HCT116 (cell line): ENCODE measurements at places on chromosomes 1 and 21.
A peak's percentile ranks its signal among the peaks of the same experiment; 100 is the strongest.

DNA sequence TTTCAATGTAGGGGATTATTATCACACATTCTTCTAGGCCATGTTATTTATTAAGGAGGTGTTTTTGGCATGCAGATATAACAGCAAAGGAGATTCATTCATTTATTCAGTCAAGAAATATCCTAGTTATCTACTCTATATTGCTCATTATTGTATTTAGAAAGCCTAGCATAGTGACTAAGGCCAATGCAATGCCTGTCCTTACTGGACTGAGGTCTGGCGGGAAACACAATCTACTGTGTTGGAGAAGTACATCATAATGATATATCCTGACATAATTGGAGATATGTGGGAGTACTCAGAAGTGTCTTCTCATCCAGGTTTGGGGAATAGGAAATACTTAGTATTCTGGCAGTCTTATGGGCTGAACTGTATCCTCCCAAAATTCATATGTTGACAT lies 421.5 kb upstream of the USP24 start:
- DNase-seq: no peak

GRCh38 chr1:151585622-151586021 lies 26.2 kb upstream of the SNX27 start:
- peak; percentile 37 for DNase-seq

DNA sequence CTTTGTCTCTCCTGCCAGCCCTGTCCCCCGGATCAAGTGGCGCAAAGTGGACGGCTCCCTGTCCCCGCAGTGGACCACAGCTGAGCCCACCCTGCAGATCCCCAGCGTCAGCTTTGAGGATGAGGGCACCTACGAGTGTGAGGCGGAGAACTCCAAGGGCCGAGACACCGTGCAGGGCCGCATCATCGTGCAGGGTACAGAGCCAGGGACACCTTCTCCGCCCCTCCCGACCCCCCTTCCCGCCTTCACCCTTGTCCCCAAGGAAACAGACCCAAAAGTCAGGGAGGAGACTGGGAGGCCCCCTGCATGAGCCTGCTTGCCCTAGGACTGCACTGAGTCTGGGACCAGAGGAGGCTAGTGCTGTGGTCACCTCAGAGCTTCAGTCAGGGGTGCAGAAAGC lies 18.2 kb downstream of the CNTN2 start:
- no peak for DNase-seq

- DNase-seq: no peak
Observed at GRCh38 chr1:30975217-30975616, 66.7 kb upstream of the SDC3 start.

DNA sequence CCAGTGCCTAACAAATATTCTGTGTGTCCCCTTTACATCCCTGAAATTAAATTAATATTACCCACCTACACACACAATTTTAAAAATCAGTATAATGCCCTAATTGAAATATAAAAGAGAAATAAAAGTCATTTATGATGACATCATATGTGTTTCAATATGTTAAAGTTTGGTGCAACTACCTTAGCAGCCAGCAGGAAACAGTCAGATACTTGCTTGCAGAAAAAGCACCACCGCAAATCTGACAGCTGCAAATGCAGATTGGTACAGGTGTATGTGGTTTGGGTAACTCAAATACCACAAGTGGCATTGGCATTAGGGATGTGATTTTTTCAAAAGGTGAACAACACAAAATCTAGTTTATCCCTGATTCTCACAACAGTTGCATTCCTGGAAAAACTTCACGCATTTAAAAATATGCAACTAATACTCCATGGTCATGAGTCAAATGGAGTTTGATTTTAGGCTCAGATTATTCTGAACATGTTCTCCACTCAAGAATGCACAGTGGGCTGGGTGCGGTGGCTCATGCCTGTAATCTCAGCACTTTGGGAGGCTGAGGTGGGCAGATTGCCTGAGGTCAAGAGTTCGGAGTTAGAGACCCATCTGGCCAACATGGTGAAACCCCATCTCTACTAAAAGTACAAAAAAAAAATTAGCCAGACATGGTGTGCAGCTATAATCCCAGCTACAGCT lies 106.3 kb downstream of the EDEM3 start:
- no peak for DNase-seq

DNA sequence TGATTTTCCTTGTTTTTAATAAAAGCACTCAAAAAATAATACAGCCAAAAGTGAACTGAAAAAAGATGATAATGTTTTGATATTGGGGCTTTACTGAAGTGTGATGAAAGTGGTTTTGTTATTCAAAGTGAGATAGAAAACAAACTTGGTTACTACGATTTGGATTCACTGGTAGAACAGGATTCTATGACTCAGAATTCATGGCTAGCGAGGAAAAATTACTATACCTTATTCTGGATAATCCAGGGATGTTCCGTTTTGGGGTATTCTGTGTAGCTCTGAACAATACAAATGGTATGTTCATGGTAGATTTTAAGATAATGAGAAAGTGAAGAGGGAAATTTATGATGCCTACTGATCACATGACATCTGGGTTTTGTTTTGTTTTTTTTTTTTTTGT lies 117.7 kb downstream of the NRDC start:
- DNase-seq: no peak

DNA sequence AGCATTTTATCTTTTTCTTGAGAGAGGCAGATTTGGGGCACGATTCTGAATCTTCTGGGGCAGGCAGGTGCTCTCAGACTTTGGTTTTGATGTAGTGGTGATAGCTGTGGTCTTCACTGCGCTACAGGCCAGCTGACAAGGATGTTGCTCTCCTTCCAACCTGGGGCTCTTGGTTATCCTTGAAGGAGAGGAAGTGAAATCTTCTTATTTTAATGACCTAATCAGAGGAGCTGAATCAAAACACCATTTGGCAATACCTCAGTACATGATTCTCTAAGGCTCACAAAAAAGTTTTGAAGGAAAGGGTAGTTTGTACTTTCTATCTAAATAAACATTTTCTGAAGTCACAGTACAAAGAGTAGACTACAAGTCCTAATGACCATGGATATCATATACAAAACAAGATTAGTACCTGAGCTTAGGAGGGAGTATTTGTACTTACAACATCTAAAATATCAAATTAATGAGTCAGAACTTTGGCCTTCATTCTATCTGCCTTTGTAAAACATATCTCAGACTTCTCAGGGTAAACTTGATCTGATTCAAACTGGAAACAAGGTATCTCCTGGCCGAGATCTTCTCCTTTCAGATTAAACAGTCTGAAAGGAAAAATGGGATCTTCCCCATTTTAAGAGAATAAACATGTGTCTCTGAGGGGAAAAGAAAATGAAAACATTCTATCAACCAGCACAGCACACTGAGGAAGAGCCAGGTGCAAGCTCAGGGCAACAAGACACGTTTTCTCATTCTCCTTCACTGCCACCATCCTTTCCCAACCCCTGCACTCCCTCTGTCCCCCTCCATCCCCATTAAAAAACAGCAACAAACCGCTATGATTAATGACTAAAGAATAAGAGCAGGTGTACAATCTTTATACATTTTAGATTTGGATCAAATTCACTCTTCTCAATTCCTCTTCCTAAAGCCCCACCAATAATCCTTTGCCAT lies 69.2 kb downstream of the SH3GLB1 start:
- DNase-seq: no peak

DNA sequence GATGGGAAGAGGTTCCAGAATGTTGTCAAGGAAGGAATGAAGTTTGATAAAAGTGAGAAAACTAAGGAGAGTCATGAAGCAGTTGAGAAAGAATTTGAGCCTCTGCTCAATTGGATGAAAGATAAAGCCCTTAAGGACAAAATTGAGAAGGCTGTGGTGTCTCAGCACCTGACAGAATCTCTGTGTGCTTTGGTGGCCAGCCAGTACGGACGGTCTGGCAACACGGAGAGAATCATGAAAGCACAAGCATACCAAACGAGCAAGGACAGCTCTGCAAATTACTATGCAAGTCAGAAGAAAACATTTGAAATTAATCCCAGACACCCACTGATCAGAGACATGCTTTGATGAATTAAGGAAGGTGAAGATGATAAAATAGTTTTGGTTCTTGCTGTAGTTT lies 142.8 kb downstream of the CDC7 start:
- DNase-seq: no peak

DNA sequence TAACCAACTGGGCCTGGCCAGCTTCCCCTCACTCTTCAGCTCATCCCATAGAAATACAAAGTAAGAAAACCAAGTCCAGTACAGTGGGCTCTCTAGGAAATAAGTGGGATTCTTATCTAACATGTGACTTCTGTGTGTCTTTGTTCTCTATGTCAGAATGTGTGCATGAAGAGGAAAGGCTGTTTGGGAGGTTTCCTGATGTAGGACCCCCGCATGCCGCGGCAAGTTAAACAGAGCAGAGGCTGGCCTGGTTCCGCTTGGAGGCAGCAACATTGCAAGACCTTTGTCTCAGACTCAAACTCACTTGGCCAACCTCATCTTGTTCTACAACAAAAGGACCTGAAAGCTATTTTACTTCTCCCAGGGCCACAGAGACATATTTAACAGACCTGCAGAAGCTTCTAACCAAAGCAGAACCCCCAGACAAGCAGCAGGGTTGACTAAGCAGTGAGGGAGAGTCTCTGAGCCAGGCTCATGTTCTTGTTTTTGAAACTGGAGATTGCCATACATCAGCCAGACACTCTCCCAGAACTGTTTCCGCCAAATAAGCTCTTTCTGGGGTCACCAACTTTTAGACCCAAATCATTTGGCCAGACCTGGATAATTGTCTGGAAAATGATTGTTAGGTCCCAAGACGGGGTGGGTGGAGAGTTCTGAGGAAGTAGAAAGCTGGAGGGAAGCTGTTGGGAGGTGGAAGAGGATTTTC lies 6.2 kb downstream of the MTARC2 start:
- no peak for DNase-seq

DNA sequence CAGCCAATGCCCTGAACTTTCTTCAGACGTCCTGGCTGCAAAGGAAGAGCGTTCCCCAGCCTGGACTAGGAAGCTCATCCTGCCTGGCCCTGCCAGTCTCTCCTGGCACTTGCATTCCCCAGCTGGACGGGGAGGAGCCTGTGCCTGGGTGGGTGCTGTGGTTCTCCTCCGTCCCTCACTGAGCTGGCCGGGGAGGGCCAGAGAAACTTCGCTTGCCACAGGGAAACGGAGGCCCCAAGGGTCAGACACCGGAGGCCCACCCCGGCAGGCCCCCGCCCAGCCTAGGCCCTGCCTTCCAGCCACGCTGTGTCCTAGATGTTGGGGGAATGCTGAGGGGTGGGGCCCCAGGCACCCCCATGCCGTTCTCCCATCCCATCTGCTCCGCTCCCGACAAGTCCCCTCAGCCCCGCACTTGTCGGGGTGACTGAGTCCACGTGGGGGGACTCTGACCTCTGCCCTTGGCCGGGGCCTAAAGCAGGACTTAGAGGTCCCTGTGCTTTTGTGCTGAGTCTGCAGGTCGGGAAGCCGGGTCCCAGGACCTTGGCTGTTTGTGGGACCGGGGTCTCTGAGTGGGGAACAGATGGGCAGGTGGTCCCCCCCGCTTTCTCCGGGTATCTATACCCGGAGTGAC lies 4.8 kb downstream of the FTCD start:
- DNase-seq: no peak

- DNase-seq: no peak
Observed at GRCh38 chr1:41730806-41731205, 187.9 kb downstream of the HIVEP3 start.

DNA sequence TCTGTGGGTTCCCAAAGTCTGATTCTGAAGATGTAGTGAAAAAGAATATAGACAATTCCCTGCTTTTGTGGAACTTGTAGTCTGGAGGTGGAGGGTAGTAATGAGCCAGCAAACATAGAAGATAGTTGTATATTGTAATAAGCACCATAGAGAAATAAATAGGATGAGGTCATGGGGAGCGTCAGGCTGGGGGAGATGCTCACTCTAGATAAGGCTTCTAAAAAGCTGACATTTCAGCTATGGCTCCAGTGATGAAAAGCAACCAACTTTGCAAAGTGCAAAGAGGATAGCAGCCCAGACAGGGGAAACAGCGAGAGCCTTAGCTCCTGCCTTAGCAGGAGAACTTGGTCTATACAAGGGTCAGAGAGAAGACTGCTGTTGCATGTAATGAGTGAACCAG lies 98.0 kb upstream of the RALGPS2 start:
- no peak for DNase-seq

DNA sequence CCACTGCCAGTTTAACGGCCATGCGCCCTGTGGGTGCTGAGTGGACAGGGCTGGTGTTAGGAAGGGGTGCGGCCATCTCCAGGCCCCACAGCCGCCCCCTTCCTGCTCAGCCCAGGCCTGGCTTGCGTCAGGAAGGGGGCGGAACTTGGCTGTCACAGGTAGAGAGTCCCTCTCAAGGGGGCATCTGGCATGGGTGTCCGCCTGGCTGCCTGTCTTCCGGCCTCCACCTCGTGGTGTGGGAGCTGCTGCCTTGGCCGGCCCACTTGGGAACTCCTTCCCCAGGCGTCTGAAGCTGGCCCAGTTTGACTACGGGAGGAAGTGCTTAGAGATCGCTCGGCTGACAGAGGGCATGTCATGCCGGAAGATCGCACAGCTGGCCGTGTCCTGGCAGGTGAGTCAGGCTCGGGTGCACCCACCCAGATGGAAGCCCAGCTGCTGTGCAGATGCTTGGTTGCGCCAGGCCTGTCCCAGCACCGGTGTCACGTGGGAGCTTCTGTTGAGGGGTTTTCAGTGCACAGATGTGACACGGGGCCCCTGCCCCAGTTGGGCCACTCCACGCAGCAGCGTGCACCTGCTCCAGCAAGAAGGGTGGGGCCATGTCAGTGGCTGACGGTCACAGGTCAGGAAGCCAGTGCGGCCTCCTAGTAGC lies 9.1 kb upstream of the ATAD3B start:
- DNase-seq: no peak
